Body of pancreas (tissue), 4 donors: ENCODE measurements at places on chromosomes 4 and X. TPM values are rescaled to one million over a fixed set of nuclear protein-coding genes. Genes with fewer than 3 reads are reported as not detected.

The MSANTD1 gene
- 2.6 TPM for total RNA-seq

The SAGE1 gene
- total RNA-seq, result not detected

The AR gene
- 2.9 TPM for total RNA-seq

The TLL1 gene
- total RNA-seq, result 3.4 TPM

The ZNF185 gene
- total RNA-seq, result 6.5 TPM

The DGAT2L6 gene
- total RNA-seq, result not detected

DNA sequence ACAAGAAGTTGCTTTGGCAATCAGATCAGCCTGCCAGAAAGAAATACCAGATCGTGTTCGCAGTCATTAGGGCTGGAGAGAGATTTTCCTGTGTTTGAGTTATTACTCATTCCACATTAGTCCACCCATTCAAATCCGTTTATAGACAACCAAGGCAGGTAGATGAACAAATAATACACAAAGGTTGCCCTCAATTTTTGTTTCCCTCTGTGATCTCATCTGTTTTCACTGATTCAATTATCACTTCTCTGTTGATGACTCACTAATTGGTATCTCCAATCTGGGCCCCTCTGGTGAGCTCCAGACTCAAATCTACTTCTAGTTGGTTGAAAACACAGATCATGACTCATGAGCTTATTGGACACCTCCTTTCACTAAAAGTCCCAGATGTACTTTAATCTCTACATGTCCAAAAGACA lies 54.5 kb downstream of the CHM start:
- DNase-seq, result no peak

GRCh38 chr4:72313121-72313520 lies 255.9 kb downstream of the ADAMTS3 start:
- no peak for DNase-seq

GRCh38 chr4:152607178-152607577 lies 71.3 kb upstream of the FBXW7 start:
- no peak for DNase-seq

- no peak for DNase-seq
Observed at GRCh38 chr4:168273838-168274237, 44.7 kb downstream of the DDX60 start.

DNA sequence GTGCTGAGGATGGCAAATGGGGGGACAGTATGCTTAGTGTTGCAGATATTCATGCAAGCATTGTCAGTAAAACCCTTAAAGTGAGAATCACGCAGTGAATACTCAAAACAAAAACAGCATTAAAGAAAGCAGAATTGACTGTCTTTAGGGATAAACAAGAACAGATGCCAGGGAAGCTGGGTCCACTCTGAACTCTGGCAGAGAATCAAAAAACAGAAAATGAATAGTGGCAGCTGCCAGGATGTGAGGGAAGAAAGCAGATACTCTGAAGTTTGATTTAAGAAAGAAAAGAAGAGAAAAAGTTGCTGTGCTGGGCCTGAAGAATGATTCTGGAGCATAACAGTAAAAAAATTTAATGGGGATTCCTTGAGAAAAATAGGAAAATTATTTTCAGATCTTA lies 131.5 kb downstream of the GABRA2 start:
- no peak for DNase-seq

DNA sequence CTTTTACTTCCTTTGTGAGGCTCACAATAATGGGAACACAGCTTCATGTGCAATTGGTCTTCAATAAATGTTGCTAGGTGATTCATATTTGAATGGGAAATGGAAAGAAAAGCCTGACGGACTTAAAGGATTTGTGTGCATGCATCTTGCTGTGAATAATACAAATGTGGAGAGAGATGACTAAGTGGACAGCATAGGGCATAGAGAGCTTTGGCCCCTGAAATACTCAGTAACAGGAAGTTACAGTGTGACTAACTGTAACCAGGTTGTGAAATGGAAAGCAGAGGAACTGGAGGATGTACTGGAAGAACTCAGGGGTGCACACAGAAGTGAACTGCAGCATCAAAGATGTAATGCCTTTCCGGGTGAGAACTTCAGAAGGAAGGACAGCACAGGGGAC lies 206.7 kb downstream of the MGST2 start:
- no peak for DNase-seq
